ENCODE measurements at places on chromosomes 7 and 10.

DNA sequence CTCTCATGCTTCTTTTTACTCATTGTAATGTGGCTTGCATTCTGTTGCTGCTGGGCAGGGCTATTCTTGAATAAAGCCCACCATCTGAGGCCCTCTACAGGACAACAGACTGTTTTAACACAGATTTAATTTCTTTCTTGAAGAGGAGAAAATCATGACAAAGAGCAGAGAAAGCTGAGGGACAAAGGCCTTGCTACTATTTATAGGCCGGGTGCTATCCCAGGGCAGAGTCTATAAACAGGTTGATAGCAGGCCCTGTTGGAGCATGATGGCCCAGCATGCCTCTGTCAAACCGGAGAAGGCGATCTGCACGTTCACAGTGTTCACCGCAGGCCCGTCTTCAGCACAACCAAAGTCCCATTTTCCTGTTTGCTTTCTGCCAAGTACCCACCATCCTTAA is 3.0 kb downstream of the VIPR2 start:
- no peak for DNase-seq

- no peak for DNase-seq
Observed at GRCh38 chr7:100629117-100629716, 12.1 kb downstream of the TFR2 start.

DNA sequence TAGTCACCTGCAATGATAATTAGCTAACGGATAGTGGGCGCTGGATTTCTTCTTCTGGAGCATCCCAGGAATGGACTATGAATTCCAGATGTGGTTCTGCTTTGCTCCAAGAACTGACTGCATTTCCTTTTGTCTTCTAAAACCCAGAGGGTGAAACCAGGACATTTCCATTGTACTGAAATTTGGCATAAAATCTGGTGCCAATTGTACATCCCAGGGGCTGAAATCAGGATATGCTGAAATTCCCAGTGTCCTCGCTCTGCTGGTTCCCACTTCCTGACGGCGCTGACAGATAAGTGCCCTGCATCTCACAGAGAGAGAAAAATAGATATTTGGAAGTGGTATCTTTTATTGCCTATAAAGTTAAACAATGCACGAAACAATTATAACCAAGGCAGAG is 31.9 kb downstream of the RBM20 start:
- no peak for DNase-seq

DNA sequence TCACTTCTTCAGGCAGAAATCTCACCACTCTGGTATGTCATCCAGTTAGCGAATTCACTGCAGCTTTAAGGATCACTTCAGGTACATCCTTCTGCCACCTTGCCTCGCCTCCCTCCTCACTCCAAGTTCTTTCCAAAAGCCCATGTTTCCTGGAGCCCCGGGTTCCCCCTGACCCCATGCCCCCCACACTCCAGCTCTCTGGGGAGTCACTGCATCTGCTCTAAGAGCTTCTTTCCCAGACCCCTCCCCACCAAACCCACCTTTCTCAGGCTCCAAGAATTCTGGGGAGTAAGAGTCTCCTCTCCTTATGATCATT is 969.5 kb upstream of the ZNF722 start:
- no peak for DNase-seq

- no peak for DNase-seq
Observed at GRCh38 chr7:1779445-1779844, 109.4 kb downstream of the ELFN1 start.

DNA sequence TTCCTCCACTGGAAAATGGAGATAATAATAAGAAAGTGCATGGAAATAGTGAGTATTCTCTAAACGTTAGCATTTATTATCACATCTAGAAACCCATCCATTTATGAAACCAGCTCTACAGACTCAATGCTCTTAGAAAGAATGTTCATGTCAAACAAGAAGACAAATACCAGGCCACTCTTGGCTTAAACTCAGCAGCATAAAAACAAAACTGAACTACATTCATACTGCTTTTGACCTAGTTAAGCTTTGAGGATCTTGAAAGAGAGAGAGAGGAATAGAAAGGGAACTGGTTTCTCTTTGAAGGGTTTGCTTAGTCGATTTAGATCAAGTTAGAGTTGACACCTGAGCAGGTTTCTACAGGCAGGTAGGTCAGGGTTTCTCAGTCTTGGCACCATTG is 332.9 kb upstream of the PRKCQ start:
- DNase-seq, result no peak

- no peak for DNase-seq
Observed at GRCh38 chr10:35592441-35592840, 12.7 kb upstream of the GJD4 start.

DNA sequence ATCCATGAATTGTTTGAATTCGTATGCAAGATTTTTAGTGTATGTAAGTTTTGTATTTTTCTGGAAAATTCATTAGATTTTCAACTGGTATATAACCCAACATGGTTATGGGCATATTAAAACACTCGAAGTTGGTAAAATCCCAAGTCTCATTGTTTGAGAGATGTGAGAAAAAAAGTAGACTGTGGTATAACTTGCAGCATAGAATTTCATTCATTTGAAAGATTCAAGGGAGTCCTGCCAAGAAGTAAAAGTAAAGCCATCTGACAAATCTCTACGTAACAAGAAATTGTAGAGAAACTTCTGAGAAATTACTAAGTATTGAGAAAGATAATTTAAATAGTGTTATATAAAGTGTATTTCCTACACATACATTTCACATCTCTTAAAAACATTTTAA is 40.2 kb downstream of the SEMA3E start:
- no peak for DNase-seq

- DNase-seq, result no peak
Observed at GRCh38 chr7:27215356-27215755, 15.5 kb upstream of the HOXA13 start.
